ENCODE measurements at places on chromosomes 13 and 19. TPM values are rescaled to one million over a fixed set of nuclear protein-coding genes. Genes with fewer than 3 reads are reported as not detected.

HSD17B14 gene
- total RNA-seq, result 12.2 TPM

ARL11 gene
- not detected for total RNA-seq

A1BG gene
- 1.3 TPM for total RNA-seq

WDR62 gene
- total RNA-seq, result 7.8 TPM

TEAD2 gene
- total RNA-seq, result 37.6 TPM

TNNT1 gene
- total RNA-seq, result under 0.01 TPM

RUBCNL gene
- total RNA-seq, result 0.97 TPM

CLEC17A gene
- not detected for total RNA-seq

ELOF1 gene
- total RNA-seq, result 31.1 TPM

DCT gene
- not detected for total RNA-seq

RFPL4AL1 gene
- not detected for total RNA-seq

PRR22 gene
- under 0.01 TPM for total RNA-seq

ARMC6 gene
- 42.8 TPM for total RNA-seq

MUC16 gene
- under 0.01 TPM for total RNA-seq

CYP4F2 gene
- total RNA-seq, result not detected

CLIP3 gene
- 17.3 TPM for total RNA-seq

PSG4 gene
- 121 TPM for total RNA-seq

HSD11B1L gene
- 6.5 TPM for total RNA-seq

CCDC8 gene
- 8.6 TPM for total RNA-seq

CACNG7 gene
- total RNA-seq, result 0.43 TPM

RNF17 gene
- 0.86 TPM for total RNA-seq

RNF126 gene
- total RNA-seq, result 50.3 TPM

U2AF1L4 gene
- 4.7 TPM for total RNA-seq

ZSCAN4 gene
- not detected for total RNA-seq

PALM gene
- total RNA-seq, result 0.32 TPM

PLEKHG2 gene
- total RNA-seq, result 39.3 TPM

RPS16 gene
- total RNA-seq, result 43.2 TPM

ZNF628 gene
- total RNA-seq, result 0.86 TPM

RAP2A gene
- 29.0 TPM for total RNA-seq

ZNF699 gene
- 14.8 TPM for total RNA-seq
